Right ventricle myocardium inferior (tissue), 1 donor: ENCODE measurements at places on chromosomes 1 and 21. TPM values are rescaled to one million over a fixed set of nuclear protein-coding genes. Genes with fewer than 3 reads are reported as not detected.
A peak's percentile ranks its signal among the peaks of the same experiment; 100 is the strongest.

DNA sequence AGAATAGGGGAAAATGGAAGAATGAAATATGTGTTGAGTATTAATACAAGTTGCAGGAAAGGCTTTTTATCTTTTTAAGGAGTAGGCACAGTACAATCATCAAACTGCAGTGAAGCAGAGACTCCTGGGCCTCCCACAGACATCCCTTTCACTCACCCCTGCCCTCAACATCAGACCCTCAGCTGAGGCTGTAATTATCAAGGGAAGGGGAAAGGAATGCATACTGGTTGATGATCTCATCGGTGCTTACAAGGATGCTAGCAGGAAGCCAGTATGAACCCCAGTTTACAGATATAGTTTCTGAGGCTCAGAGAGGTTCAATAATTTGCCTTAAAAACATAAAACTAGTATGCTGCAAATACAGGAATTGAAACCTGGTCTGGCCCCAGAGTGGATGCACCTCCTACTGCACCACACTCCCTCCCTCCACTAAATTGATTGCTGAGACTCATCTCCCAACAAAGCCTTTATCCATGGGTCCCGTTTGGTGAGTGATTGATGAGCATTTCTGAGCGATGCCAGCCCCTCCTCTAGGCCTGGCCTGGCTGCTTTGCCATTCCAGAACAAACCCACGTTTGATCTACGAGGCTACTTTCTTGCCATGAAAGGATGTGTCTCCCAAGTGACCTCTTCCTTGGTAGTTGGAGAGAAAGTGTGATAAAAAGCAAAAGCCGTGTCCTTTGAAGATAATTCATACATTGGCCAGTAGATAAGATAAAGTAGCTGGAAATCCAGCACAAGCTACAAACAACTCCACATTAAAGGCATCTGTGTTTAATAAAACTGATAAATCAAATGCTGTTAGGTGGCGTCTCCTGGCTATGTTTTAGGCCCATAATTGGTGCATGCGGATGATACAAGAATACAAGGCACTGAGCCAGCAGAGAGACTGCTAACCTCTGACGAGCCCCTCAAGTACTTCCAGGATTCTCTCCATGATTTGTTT, 233.9 kb upstream of the CAMK1G start:
- no peak for DNase-seq

The GUK1 gene
- total RNA-seq, result 162 TPM

DNA sequence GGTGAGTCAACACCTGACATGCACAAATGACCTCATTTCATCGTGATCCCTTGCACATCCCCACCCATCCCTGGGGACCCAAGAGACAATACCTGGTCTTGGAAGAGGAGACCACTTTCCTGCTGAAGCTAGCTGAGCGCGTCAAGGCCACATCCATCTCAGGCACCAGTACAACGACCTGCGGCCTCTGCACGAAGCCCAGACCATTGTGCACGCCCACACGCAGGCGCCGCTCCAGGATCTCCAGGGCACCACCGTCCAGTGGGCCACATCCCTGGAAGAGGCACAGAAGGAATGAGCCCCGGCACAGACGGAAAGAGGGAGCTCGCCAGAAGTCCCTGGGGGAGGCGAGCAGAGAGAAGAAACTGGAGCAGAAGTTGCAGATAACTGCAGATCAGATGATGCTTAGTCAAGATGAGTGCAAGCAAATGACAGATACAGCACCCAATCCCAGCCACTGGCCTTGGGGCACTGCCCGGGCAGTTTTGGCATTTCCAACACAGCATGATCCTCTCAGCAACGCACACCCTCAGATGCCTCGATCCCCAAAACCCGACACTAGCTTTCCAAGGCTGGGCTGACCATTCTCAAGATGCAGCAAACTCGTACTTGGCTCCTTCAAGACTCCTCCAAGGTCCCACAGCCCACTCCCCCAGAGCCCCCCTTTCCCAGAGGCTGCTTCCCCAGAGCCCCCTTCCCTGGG, 44.1 kb downstream of the NPHP4 start:
- DNase-seq, result peak; percentile 70

DNA sequence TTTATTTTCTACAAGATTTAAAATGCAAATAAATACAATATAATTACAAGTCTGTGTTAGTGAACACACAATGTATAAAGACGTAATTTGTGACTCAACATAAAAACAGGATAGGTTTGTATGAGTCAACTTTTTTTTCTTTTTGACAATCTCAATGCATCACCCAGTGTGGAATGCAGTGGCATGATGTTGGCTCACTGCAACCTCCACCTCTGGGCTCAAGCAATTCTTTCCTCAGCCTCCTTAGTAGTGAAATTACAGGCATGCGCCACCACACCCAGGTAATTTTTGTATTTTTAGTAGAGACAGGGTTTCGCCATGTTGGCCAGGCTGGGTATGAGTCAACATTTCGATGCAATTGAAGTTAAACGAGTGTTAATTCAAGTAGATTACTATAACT, 5.9 kb upstream of the SPRR2E start:
- DNase-seq, result no peak

DNA sequence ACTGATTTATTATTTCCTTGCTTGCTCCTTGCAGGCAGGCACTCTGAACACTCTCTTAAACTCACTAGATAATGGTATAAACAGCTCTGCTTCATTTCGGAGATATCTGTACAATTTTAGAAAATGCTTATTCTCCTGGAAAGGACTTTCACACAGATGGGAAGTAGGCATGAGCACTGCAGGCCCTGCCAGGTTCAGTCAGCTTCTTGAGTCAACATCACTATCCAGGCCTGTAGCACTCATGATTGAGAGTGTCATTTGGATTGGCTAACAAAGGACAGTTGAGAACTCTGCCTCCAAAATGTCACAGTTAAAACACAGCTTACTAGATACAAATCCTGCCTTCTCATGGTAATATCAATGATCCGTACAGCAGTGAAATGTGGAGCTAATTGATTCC, 181.9 kb downstream of the CYYR1 start:
- DNase-seq, result no peak

DNA sequence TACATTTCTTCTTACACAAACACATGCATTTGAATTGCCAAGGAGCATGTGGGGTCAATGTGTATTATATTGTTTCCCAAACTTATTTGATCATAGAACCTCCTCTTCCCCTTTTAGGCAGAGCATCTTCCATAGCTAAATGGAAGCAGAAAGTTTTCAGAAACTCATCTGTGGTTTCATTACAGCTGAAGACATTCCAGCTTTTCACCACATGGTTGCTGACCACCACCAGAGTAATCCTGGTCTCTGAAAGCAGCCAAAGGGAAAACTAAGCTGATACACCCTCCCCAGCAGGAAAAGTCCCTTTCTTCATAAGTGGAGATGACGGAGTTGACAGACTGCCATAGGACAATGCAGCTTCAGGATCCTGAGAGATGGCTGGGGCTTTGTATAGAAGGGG, 30.2 kb upstream of the OTUD3 start:
- no peak for DNase-seq

- no peak for DNase-seq
Observed at GRCh38 chr1:61085206-61085982, 3.0 kb downstream of the NFIA start.

DNA sequence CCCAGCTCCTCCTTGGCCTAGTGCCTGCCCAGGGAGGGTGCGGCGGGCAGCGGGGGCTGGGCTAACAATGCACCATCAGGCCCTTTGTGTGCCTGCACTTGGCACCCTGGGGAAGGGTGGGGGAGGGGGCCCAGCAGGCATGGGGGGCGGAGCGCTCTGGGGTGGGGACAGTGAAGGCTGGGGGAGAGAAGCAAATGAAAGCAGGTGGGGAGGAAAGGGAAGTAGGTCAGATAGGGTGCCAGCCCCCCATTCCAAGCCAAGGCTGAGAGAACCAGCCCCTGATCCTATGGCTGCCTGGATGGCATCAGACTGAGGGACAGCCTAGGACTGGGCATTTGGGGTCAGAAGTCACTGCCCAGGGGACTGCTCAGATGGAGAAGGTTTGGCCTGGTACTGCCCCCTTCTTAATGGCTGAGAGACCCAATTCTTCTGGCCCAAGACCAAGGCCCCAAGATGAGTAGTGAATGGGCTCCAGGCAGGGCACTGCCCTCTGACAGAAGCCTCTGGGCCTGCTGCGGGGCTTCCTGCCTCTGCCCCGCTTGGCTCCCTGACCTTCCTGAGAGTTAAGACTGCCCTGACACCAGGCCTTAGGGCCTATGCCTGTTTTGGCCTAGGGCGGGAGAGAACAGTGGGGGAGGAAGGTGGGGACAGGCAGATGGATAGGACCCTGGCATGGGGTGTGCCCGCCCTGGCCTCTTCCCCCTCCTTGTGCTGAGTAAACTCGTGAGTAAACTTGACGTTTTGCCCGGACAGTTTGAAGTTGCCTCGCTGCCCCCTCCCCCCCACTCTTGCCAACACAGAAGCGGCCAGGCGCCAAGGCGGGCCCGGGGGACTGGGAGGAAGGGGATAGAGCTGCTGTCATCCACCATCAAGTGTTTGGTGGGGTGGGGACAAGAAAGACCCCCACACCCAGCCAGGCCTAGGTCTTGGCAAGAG, 2.7 kb downstream of the ZBTB7B start:
- DNase-seq, result peak; percentile 87

- DNase-seq, result no peak
Observed at GRCh38 chr1:232057217-232057895, 430.8 kb downstream of the DISC1 start.
